ENCODE measurements at places on chromosomes 4 and X.

GRCh38 chr4:120266602-120267001 lies 200.0 kb upstream of the MAD2L1 start:
- no peak for DNase-seq

DNA sequence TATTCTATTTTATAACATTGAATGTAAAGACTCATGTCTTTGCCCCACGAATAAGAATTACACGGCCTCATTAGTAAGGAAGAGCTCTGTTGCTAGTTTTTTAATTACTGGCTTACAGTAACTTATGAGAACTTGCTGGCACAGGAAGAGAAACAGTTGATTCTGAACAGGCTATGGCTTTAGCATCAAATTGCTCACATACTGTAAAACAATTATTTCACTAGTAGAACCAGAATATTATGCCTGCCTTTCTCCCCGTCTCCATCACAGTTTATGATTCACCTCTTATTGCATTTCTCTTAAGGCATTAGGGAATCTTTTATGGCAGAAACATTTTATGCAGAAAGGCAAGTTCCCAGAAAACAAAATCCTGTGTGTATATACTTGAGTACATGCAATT lies 126.1 kb downstream of the SPRY1 start:
- no peak for DNase-seq

GRCh38 chrX:153380691-153381090 lies 20.5 kb downstream of the PNMA6E start:
- DNase-seq = no peak

GRCh38 chr4:169810325-169811323 lies 52.9 kb upstream of the HPF1 start:
- no peak for DNase-seq

GRCh38 chr4:70365479-70365878 lies 4.9 kb downstream of the SMR3A start:
- DNase-seq = no peak

DNA sequence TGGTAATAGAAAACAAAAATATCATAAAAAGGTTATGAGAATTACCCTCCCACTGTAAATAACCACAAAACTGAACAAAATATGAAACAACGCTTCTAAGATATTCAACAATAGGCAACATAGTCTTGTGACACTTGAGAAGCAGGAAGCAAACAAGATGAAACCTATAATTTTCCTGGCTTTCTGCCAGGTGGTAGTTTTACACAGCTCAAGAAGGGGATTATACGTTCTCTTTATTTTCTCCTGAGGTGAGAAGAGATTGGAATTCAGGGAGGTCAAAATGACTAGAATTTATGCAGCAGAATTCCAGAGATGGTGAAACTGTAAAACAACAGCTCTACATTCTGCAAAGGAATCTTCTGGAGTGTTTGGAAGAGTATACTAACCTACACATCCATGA lies 186.0 kb downstream of the HHIP start:
- no peak for DNase-seq

GRCh38 chrX:120015145-120016067 lies 62.1 kb downstream of the RHOXF2B start:
- no peak for DNase-seq

- DNase-seq = no peak
Observed at GRCh38 chr4:71564775-71565174, 219.1 kb downstream of the GC start.

GRCh38 chr4:86720508-86721068 lies 126.5 kb downstream of the PTPN13 start:
- no peak for DNase-seq

All from effector memory CD4-positive, alpha-beta T cell (primary cell).